NK-92 treated with Interleukin-12 subunit alpha and Interleukin-12 subunit beta, amount 100 ng/mL, for 24 hours (cell line): ENCODE measurements at places on chromosomes 5 and 9.

DNA sequence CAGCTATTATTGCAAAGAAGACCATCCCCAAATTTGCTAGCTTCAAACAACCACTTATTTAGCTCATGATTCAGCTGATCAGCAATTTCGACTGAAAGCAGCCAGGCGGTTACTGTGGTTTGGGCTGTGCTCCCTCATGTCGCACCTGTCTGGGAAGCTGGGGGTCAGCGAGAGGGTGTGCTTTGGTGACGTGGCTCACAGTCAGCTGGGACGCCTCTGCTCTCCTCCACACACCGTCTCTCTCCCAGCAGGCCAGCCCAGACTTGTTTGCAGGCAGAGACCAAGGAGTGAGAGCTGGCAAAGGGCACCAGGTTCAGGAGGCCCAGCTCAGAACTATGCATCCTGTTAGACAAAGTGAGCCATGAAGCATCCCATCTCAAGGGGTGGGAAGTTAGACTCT lies 140.9 kb downstream of the SYK start:
- no peak for DNase-seq

DNA sequence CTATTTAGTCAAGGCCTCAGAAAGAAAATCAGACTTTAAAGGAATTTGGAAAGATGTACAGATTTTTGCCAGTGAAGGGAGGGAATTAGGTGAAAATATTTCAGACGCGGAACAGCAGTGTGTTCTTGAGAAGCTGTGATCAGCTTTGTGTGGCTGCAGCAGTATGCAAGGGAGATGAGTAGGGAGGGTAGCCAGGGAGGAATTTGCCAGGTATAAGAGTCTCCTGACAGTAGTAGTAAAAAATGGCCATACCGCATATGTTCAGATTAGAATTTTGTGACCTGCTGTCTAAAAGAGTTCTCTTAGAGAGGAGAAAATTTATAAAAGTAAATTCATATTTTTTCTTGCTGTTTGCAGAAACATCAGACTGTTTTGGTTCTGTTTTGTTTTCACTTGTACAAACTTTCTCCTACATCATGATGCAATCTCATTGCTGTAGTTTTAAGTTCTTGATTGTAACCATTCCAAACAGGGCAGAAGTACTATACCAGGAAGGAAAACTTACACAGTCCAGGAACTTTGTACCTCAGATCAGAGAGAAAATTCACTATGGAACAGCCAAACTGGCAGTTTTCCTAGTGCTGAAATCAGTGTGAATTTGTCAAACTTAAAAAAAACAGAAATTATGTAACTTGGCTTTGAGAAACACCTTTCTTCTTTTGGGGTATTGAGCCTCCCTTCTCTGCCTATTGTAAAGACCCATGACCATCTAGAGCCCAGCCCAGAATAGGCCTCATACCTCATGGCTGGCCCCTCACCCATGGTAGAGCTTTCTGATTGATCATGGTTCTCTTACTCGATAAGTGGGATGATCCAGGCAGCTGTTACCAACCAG lies 78.4 kb upstream of the NR3C1 start:
- no peak for DNase-seq

DNA sequence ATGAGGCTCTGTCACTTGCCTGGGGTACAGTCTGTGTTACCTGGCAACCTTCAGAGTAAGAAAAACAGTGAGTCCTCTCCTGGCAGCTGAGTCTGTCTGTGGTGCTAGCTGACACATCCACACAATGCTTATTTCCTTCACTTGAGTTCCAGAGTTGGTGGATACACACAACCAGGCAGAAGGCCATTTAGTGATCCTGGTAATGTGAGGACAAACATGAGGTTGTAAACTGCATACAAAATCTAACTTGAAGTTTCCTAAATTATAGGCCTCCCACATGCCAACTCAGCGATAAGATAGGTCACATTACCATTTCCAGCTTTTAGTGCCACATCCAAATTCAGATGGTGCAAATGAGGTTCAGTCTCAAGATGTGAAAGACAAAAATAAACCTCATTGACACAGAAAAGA lies 125.5 kb downstream of the DCP2 start:
- DNase-seq: no peak

- no peak for DNase-seq
Measured at GRCh38 chr5:173507171-173507570, 109.3 kb downstream of the BOD1 start.

DNA sequence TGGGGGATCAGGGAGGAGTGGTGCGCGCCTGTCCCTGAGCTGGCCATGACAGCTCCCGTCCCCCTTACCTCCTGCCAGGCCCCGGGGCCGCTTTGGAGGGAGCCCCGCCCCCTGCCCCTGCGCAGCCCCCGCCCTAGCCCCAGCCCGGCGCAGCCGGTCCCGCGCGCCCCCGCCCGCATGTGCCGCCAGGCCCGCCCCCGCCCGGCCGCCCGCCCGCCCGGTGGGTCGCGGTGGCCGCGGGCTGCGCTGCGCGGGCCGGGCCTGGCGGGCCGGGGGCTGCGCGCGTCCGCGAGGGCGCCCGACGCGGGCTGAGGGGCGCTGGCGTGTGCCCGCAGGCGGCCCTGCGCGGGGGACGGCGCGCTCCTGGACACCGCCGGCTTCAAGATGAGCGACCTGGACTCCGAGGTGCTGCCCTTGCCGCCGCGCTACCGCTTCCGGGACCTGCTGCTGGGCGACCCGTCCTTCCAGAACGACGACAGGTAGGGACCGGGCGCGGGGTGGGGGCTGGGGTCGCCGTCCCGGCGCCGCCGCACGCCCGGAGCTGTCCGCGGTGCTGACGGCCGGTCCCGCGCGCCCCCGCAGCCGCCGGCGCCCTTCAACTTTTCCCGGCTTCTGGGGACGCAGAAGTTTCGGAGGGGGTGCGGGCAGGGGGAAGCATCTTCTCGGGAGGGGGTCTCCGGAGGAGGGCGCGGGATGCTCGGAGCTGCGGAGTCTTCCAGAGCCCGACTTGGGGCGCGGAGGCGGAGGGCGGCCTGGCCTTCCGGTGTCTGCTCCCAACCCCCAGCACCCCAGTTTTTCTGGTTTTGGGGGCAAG lies 12.5 kb downstream of the KCNT1 start:
- no peak for DNase-seq

DNA sequence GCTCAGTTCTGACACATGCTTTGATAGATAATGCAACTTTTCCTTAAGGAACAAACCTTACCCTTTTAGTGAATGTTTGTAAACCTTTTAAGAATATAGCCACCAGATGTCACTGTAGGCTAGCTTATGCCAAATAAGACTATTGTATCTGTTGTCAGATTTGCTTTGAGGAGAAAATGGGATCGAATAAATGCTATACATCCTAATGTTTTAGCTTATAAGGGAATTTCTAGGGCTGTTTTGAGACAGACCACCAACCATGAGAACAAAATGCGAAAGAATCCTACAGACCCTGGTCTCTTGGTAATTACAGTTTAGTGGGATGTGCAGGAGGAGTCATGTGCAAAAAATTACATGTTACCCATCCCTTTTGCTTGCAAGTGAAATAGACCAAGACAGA lies 127.6 kb upstream of the NMUR2 start:
- DNase-seq: no peak

GRCh38 chr5:169294621-169295020 lies 6.3 kb downstream of the SLIT3 start:
- no peak for DNase-seq

DNA sequence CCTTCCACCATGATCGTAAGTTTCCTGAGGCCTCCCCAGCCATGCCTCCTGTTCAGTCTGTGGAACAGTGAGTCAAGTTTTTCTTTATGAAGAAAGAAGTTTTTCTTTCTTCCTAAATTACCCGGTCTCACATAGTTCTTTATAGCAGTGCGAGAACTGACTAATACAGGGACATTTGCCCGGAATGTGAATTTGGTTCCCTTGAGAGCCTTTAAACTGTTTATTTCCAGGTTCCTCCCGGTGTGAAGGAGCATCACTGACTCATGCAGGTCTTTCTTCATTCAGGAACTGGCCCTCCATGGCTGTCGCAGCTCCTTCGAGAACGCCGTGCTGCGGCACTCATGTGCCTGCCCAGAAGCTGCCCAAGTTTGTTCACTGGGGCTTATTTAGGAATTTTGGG lies 87.7 kb downstream of the PTCH1 start:
- no peak for DNase-seq

DNA sequence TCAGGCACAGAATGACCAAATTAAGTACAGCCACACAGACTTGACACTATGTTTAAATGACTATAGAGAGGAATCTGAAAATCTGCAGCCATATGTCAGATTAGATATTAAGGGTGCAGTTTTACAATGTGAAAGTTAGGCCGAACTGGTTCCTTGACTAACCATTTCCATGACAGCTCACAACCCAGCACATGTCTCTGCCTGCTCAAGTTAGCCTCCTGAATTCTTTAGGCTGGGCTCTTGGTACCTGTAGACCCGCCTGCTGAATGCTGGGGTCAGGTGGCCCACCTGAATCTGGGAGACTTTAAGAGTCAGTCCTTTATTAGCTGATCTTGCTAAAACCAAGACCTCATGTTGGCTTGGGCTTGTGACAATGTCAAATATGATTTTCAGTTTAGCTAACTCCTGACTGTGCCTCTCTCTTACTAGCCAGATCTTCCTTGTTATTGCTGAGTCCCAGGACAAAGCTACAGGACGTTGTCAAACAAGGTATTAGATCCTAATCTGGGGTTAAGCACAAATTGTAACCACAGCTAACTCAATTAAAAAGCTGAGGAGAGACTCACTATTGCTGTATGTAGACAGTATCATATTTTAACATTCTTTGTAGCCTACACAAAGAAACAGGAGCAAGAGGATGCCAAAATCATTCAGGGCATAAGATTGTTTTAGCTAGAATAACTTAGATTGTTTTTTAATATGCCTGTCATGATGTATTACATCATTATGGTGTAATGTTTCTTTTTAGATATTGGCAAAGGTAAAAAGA lies 490.9 kb downstream of the SEMA5A start:
- no peak for DNase-seq

DNA sequence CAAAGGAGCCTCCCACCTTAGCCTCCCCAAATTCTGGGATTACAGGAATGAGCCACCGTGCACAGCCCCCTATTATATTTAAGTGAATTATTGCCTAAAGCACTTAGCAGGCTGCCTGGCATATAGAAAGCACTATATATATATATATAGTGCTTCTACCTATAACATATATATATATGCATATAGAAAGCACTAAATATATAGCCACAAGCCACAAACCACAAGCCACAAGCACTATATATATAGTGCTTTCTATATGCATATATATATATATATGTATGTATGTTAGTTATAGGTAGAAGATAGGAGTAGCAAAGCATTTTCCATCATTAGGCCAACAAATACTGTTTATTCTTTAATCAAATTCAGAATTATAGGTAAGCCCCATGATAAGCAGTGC lies 185.8 kb downstream of the CWC27 start:
- DNase-seq: no peak

- DNase-seq: no peak
Measured at GRCh38 chr9:109331353-109331752, 10.5 kb upstream of the EPB41L4B start.

DNA sequence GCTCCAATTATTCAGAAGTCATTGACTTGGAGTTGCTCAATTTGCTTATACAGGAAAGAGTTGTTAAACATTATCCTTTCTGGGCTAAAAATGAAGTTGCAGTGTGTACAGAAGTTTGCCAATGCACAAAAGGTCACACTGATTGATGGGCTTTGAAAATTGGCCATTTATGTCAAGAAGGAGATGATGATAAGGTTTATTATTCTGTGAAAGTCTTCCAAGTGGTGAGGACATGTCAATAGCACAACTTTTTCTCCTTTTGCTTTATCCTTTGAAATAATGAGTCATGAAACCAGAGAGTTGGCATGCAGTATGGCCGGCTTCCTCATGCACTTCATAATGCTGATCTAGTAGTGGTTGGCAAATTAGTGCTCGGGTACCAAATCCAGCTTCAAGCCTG lies 848.5 kb upstream of the WWC1 start:
- DNase-seq: no peak

GRCh38 chr9:115209601-115210306 lies 91.8 kb upstream of the TNC start:
- DNase-seq: no peak

DNA sequence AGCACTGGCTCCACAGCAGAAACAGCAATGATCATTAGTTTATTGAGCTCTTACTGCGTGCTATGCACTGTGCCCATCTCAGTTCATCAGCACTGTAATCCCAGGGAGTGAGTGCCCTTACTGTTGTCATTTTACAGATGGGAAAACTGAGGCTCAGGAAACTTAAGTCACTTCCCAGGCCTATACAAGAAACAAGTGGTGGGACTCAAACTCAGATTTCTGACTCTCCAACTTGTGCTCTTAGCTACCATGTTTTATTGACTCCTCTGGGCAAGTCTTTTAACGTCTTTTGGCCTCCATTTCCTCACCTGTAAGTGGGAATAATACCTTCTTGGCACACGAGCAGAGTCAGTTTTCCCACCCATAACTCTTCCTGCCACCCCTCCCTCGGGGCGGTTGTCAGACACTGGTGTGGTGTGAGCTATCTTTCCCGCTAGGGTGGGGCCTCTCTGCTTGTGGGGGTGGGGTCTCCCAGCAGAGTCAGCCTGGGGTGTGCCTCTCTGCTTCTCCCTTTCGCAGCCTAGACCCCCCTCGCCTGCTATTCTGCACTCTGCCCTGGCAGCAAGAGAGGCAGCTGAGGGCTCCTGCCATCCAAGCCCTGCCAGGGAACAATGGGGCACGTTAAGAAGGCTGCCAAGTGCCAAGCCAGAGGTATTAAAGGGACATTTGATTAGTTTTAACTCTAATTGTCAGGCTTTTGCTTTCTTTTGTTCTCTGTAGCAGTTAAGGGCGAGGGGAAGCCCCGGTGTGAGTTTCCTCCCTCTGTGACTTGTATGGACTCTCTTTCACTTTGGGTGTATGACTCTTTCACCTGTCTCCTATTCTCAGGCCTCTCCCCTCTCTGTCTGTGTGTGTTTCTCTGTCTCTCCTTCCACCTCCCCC lies 12.1 kb downstream of the GALNT10 start:
- no peak for DNase-seq

DNA sequence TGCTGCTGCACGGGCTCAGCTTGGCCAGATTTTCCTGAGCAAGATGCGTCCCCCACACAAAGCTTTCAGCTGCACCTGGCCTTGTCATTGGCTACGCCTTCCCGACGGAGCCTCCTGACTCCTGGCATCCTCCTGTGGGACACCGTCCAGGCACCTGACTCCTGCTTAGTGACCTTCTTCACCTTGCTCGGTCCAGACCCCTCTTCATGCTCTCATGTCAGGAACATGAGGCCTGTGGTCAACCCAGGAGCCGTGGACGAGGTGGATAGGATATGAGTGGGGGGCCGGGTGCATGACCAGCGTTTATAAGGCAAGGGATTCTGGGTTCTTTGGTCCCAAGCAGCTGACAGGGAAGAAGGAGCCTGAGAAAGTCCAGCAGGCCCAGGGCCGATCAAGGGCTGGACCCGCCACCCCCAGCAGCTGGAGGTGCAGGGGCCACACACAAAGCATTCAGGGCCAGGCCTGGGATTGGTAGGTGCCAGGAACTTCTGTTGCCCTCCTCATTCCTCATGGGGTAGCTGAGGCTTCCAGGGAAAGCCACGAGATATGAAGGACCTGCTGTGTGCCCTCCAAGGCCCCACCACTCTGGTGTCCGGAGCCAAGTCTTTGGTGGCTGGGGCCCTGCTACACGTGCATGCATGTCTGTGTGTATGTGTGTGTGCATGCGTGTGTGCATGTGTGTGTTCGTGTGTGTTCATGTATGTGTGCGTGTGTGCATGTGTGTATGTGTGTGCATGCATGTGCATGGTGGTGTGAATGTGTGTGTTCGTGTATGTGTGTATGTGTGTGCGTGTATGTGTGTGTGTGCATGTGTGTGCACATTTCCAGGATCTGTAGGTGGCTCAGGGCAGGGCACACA lies 34.9 kb downstream of the SLC6A3 start:
- no peak for DNase-seq
